WTC11 (cell line): ENCODE measurements at places on chromosomes 6 and 20. TPM values are rescaled to one million over a fixed set of nuclear protein-coding genes. Genes with fewer than 3 reads are reported as not detected.

- no peak for DNase-seq
Observed at GRCh38 chr6:43196337-43196736, 14.3 kb downstream of the CUL9 start.

- no peak for DNase-seq
Observed at GRCh38 chr6:112343977-112344376, 3.2 kb upstream of the RFPL4B start.

DNA sequence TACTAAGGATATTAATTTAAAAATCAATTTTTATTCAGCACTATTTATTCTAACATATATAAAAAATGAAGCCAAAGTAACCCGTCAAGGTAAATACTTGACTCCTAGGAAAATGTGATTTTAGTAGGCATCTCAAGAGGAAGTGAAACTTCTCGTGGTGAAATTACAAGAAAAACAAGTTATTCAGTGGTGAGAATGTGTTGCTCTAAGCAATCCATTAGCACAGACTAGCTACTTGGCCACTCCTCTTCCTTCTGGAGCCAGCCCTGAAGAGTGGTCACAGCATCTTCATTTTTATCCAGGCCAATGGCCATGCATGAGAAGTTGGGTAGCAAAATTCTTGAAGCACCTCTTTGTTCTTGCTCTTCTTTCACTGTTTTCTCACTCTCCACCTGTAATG lies 40.4 kb upstream of the GFRAL start:
- no peak for DNase-seq

DNA sequence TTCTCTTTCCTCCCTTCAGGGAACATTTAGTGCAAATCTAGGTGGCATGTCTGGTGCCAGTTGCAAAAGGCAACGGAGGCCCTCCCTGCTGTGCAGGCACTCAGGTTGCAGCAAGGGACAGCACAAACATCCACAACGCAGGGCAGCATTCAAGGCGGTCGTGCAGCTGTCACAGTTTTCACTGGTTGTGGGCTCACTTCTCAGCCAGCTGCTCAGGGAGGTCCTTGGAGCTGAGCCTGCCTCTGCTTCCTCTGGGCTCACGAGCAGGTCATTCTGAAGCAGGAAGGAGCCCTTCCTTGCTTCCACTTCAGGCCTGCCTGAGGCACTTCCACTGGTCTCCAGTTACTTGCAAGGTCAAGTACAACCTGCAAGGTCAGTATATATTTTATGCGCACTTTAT lies 3.8 kb upstream of the NPEPL1 start:
- no peak for DNase-seq

DNA sequence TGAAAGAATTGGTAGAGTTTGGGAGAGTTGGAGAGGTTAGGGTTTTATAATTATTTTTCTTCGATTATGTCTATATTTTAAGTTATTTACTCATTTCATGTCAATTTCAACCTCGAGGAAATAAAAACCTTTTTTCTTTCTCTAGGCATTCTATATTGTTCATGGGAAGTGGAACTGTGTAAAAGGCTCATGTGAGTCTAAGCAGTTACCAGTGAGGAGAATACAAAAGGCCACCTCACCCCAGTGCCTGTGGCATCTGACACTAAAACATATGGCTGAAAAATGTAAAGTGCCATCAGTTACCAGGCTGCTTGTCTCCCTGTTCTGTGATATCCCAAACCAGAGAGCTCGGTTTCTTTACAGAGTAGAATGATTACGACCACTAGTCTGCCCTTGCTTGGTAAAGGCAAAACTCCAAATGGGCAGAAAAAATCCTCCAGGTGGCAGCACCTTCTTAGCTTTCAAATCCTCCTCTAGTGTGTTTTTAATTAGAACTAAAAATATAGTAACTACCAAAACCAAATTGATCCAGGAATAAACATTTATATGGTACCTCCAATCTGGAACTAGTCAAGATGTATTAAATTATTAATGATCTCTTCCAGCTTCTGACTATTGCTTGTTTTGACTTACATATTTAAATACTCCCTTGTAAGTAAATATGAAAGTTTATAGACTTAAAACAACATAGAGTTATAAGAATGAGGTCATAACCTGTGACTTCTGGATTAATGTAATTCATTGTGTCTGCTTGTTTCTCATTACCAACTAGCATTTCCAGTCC lies 122.6 kb upstream of the MCHR2 start:
- DNase-seq, result peak; percentile 43

GRCh38 chr6:67897998-67898607 lies 737.0 kb upstream of the ADGRB3 start:
- DNase-seq, result no peak

DNA sequence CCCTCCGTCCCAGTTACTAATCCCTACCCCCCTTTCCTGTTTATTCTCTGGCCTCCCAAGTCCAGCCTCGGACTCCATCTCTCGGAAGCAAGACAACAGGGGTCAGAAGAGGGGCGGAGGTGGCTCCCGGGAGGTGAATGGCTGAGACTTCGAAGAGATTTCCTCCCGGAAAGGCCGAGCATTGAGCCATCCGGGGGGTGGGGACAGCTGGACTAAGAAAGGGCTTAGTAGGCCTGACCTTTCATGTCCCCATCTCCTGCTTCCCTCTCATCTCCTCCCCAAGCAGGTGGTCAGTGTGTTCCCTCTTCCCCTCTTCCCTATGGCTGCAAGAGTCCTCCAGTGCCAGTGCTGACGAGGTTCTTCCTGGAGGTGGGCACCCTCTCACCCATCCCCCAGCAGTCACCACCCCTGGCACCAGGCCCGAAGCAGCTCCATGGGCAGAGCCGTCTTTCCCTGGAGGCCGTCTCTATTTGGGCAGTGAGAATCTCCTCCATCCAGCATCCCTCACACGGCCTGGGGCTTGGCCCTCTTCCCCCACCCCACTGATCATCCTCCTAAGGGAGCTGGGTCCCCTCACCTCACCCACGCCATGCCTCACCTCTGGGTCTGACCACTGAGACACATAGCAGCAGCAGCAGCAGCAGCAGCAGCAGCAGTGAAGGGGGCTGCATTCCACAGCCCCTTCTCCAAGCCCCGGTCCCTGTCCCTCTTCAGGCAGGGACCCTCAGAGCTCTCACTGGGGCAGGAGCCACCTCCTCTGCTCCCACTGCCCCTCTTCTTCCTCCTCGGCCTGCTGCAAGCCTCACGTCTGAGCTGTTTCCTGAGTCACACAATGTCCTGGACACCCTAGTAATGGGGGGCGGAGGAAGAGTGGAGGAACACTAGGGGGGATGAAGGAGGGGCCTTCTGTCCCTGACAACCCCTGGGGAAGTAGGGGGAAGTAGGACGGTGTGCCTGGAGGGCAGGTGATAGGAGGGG lies at the start of gene NOTCH4:
Gene NOTCH4, minus strand, starts transcription at position 810 of the 978 bp plus-strand sequence. Its CDS starts 139 bp downstream, at position 671.
- DNase-seq, result no peak

DNA sequence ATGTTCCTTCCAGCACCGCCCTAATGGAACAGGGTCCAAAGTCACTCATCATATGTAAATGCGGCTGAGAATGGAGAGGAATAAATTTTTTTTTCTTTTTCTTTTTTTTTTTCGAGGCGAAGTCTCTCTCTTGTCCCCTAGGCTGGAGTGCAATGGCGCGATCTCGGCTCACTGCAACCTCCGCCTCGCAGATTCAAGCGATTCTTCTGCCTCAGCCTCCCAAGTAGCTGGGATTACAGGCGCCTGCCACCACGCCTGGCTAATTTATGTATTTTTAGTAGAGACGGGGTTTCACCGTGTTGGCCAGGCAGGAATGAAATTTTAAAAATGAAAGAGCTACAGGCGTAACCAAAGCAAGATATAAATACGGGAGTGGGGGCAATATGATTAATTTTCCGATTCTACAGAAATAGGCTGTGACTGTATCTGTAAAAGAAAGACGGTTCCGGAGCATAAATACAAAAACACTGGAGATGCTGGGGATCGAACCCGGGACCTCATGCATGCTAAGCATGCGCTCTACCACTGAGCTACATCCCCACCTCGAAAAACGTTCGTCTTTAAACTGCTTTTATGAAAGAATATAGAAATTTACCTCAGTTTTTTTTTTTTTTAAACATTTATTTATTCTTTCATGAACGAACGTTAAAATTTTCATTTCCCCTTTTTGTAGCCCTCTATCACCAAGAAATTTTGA lies 132.2 kb downstream of the GPX5 start:
- peak; percentile 67 for DNase-seq

DNA sequence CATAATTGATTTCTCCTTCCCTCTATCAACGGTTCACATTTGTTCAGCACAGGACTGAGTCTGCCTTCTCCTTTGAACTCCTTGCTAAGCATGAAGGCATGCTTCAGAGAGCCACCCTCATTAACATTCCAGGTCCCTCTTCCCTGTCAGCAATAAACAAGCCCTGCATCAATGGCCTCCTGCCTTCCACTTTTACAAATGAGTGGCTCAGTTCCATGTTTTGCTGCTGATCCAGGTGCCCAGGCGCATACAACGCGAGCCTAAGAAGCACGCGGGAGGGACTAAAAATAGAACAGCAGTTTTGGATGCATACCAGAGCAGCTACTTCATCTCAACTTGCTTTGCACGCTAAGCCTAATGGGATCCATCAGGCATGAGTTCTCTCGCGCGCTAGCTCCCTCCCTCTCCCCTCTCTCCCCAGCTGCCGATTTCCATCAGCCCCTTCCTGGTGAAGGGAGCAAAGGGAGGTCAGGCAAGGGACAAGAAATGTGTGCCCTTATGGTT lies 53.4 kb downstream of the TRAF3IP2 start:
- DNase-seq, result peak; percentile 31

DNA sequence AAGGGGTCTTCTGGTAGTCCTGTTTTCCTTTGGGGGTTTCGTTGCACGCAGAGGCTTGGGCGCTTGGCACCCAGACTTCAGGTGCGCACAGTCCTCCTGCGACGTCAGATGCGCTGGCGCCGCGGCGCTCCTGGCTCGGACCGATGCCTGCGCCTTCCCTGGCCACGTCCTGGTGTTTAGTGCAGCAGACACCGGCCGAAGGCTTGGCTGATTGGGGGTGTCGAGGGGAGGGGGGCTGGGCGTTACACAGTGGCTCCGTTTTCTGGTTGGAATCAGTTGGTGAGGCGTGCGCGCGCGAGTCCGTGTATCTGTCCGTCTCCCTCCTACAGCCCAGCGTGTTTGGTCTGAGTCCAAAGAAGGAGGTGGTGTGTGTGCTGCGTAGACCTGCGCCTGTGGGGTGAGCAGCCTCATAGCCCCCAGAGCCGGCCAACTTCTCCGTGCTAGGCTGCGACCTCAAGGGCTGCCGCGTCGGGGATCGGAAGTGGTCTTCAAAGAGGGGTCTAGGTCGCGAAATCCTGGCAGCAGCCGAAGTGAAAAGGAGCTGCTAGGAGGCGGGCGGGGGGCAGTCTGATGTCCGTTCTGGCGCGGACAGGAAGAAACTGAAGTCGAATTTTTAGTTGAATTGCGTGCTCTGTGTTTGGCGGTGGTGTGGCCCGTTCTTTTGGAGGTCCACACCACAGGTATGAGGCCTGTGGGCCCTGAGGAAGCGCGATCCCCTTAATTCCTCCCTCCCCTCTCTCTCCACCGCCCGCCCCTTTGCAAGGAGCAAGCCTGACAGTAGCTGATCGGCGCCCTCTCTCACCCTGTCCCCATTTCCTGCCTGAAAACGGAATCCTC lies 1.5 kb downstream of the SYNDIG1 start:
- peak; percentile 52 for DNase-seq

DNA sequence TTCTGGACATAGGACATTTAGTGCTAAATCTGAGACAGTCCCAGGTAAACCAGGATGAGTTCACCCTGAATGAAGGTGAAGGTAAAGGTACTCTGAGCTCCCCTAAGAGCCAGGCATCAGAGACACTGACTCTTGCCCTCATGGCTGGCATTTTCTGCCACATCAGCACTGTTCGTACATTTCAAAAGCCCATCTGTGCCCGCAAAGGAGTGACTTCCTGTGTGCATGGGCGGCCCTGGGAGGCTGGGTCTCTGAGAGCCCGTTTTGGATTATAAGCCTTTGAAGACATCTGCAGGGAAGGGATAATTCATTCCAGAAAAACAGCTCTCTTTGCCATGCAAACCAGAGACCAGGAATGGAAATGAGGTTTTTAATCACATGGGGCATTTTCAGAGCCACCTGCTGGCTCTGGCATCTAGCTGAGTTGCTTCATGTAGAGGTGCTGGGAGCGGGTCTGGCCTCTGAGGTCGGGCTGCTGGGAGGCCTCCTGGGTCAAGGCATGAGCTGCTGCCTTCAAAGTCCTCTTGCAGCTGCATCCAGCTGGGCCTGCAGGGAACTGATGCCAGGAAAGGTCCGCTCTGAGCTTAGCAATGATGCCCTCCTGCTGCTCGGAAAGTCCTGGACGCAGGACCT lies 348.3 kb downstream of the DHX35 start:
- DNase-seq, result peak; percentile 15

GRCh38 chr6:151143806-151144205 lies 96.0 kb upstream of the AKAP12 start:
- no peak for DNase-seq

- DNase-seq, result no peak
Observed at GRCh38 chr6:148934539-148934938, 187.7 kb downstream of the UST start.

Gene TRERF1
- 22.3 to 24.3 TPM (median 23.9 TPM) in 3 replicates for total RNA-seq
